NCI-H1105 (cell line): ENCODE measurements at places on chromosomes 5 and 9.

DNA sequence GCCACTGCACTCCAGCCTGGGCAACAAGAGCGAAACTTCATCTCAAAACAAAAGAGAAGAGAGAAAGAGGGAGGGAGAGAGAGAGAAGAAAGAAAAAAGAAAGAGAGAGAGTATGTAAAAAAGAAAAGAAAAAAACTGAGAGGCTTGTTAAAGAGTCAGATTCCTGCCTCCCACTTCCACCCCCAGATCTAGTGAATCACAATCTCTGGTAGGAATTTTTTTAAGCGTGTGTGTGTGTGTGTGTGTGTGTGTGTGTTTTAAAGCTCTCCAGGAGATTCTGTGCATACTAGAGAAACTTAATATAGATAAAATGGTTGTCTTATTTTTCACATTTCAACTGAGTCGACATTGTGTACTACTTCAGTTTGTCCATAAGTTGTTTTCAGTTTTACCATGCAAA is 32.0 kb downstream of the SAR1B start:
- no peak for DNase-seq

GRCh38 chr5:172858990-172859811 is 25.1 kb downstream of the ERGIC1 start:
- no peak for DNase-seq

- DNase-seq, result no peak
Measured at GRCh38 chr5:37637165-37637845, 202.5 kb downstream of the GDNF start.

GRCh38 chr9:75892216-75892911 is 1.9 kb downstream of the PCSK5 start:
- peak; percentile 17 for DNase-seq

DNA sequence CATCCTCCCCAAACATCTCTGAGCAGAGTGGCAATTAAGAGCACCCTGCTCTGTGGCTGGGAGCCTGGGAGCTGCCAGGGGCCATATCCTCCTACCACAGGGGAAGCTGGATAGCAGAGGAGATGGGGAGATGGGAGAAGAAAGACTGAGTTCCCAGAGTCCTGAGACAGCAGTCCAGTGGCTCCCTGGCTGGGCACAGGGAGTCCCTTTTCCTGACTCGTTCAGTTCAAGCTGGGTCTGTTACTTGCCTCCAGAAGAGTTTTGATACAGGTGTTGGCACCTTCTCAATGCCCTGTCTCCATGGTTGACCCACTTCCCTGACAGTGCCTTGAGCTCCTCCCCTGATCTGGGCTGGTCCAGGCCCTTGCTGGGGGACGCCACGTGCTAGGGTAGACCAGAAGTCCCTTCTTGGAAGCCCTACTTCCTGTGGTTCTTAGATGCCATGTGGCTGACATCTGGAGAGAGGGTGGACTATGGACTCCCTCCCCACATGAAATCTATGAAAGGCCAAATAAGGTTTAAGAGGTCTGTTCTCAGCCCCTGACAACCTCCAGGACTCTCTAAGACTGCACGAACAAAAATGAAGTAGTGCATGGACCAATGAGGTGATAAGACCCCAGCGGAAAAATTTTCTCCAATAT is 166.2 kb downstream of the AUH start:
- no peak for DNase-seq
